ENCODE measurements at places on chromosomes 6 and 20. TPM values are rescaled to one million over a fixed set of nuclear protein-coding genes. Genes with fewer than 3 reads are reported as not detected.

- peak; percentile 68 for DNase-seq
Observed at GRCh38 chr20:58112017-58112781, 116.3 kb downstream of the ANKRD60 start.

GRCh38 chr20:64068386-64069208 is 5.6 kb downstream of the TCEA2 start:
- DNase-seq, result no peak

- DNase-seq, result peak; percentile 36
Observed at GRCh38 chr6:133769463-133769862, 119.5 kb upstream of the TCF21 start.

DNA sequence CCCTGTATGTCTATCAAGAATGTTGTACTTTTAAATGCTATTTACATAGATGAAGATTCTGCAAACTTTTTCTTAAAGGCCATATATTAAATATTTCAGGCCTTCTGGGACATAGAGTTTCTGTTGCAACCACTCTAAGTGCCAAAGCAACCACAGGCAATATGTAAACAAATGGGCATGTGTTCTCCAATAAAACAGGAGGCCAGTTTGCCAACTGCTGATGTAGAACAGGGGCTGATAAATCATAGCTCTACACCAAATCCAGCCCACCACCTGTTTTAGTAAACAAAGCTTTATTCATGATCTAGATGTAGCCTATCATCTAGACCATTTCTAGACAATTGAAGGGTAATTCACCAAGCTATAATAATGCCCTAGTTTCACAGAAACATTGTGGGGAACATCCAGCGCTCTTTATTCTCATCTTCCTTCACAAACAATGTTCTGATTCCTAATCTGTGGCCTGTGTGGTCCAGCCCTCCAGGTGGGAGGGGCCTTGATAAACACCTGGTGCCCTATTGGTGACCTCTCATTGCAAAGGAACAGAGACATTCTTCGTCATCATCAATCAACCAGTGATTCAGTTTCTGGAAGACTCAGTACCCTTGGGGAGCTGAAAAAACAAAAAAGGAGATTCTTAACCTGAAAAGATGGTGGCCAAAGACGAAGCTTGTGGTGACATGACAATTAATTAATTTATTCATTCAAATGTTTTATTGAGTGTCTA is 80.2 kb downstream of the PREP start:
- DNase-seq, result no peak

DNA sequence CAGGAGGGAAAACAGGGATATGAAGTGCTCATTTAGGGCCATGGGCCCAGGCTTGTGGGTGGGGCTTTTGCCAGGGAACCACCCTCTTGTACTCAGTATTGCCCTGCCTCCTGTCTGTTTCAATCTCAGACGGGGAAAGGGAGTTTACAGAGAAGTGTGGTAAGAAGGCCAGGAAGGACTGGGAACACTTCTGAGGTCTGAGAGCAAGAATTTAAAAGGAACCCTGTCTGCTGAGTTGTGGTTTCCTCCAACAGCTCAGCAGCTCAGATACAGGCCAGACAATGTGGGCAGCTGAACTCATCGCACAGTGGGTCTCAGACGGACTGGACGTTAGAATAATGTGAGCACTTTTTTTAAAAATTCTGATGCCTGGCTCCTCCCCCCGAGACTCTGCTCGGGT is 354.1 kb upstream of the ARID1B start:
- DNase-seq, result peak; percentile 27

DNA sequence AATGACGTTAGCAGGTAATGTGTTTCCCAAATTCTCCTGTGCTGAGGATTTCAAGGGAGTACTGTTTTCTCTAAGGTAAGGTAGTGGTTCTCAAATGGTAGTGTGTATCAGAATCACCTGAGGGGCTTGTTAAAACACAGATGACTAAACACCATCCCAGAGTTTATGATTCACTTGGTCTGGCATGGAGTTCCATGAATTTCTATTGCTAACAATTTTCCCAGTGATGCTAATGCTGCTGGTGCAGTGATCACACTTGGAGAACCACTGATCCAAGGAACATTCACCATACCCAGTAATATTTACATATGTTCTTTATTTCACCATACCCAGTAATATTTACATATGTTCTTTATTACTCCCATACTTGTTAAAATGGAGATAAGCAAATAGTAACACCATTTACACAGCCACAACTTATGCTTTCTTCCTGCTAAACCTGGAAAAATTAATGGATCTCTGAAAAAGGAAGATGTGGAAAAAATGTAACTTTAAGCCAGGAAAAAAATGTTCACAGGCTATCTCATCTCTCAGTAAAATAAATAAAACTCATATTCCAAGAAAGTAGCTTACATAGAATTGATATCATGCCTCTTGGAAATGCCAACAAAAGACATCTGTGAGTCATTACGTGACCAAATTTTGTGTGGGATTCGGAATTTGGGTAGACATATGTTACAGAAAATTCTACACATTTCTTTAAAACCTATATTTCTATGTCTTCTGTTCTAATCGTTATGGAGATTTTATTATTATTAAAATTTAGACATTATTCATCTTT is 129.5 kb downstream of the MMUT start:
- DNase-seq, result peak; percentile 11

DNA sequence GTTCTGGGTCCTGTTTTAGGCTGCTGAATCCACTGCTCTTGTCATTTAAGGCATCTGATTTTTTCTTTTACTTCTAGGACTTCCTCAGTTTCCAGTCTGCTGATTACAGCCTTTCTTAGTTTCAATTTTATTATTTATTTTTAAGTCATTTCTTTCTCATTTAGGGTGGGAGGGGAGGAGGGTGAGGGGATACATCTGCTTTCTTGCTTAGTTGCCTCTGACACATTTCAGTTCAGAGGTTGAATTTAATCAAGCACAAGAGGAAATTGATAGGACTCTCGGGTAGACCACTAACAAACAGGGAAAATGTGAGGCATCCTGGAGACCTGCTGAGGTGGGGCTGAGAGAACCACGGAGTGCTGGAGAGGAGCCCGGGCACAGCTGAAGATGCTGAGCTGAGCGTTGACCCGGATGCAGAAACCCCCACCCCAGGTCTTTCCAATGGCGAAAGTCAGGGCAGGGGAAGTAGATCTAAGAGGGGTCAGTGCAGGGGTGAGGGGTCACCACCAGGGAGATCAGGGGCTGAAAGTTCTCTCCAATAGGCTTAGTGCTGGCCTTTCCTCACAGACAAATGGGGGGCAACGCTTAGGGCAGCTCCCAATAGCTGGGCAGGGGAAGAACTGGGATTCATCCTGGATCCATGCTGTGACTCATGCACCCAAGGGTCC is 7.6 kb upstream of the TREML2 start:
- no peak for DNase-seq

DNA sequence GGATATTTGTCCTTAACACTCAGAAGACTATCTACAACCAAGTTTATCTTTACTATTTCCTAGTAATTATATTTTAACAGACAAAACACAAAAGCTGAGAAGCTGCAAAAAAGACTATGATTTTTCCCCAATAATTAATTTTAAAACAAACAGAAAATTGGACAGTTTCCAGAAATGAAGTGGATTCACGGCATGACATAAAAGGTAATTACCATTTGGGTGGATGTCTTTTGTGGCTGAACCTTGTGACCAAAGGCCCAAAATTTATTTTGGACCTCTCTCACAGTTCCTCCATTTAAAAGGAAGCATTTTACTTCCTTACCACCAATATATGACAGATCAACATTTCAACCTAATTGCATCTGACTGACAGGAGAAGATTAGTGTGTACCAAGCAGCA is 90.2 kb downstream of the GMDS start:
- no peak for DNase-seq

- no peak for DNase-seq
Observed at GRCh38 chr20:53033176-53033575, 61.0 kb downstream of the TSHZ2 start.

- peak; percentile 14 for DNase-seq
Observed at GRCh38 chr6:157110607-157111006, 212.7 kb downstream of the TMEM242 start.

DNA sequence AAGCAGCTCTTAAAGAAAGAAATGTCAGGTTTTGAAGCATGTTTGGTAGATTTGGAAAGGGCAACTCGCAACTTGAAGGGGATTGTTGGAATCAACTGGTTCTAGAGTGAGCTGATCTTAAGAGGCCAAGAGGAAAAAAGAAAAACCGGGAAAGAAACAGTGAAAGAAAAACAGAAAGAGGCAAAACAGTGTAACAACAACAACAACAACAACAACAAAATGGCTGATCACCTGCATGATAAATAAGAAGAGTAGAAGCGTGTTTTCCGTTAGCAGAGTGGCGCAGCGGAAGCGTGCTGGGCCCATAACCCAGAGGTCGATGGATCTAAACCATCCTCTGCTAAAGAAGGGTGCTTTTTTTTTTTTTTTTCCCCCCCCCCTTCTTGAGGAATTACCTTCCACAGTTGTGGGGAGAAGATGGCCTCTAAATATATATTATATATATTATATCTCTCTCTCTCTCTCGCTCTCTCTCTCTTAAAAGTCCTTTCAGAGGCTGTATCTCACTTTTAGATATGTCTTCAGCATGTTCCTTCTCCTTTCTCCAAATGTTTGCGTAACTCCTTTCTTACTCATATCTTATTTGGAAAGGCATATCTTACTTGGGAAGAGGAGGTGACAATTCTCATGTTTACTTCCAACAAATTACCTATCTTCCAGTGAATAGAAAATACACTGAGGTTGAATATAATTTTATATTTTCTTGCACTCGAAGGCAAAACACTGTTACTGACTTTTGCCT is 134.4 kb downstream of the OR2B2 start:
- peak; percentile 73 for DNase-seq

DNA sequence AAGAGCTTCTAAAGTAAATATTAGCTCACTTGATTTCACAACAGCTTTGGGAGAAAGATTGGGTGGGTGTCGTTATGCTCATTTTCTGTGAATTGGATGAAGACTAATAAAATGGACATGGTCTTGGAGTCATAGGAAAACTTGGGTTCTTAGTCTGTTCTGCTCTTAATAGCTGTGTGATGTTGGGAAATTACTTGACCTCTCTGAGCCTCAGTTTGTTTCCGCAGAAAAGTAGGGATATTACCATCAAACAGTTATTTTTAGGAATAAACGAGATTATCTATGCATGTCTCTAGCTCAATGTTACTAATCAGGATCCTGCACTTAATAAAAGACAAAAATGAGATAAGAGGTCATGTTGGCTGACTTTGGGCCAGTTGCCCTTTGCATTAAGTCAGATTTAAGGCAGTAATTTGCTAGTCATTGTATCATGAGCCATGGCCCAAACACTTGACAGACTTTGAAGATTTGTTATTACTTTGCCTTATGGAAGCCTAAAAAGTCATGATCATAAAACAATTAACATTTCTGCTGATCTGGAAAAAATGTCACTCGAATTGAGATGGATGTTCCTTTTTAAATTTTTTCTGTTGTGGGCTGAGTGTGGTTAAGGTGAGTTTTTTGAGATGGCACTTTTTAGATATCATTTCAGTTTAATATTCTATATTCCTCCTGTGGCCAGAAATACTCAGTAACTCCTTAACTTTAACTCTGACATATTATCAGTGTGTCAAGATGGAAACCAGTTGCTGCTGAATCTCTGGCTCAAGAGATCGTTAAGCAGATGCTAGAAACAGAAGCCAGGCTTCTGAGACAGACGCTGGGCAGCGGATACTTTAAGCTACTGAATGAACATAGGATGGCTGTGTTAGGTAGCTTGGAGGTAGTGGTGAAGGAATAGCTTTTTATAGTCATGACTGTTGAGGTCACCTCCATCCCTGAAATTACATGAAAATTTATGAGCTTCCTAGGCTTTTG is 291.6 kb downstream of the PHF3 start:
- DNase-seq, result no peak

DNA sequence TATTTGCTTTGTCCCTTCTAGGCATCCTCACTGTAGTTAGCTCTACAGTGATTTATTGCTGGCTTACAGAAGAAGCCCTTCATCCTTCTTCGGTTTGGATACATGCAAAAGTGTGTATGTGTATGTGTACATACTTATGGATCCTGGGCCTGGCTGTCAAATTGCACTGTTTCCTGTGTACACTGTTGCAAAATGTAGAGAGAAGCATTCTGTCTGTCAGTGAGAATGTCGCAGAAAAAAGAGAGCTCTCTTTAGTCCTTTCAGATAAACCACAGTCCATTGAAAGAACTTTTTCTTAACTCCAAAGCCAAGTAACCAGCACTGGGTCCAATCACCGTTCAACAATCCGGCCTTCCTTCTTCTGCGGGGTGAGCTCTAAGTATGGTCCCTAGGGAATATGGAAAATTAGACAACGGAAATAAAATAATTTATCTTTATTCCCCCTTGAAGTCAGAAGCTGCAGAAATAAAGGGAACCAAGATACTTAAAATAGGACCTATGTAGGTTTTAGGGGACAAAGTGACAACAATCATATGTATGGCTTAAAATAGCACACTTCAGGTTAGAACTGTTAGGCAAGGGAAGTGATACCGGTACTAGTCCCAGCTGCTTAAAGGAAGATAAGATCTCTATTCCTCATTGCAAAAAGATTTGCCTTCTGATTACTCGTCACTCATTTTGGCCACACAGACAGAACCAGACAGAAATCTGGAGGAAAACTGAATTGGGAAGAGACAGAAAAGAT is 107.0 kb downstream of the CD83 start:
- DNase-seq, result no peak

- DNase-seq, result no peak
Observed at GRCh38 chr20:8943631-8944030, 125.3 kb upstream of the PLCB4 start.

The TBC1D22B gene
- total RNA-seq, result 8.3 TPM

The BLOC1S5 gene
- total RNA-seq, result 8.1 TPM

The FRK gene
- 0.02 TPM for total RNA-seq

The MMP24 gene
- 0.23 TPM for total RNA-seq
